ENCODE measurements at places on chromosomes 11 and 22.

GRCh38 chr11:28243581-28243980, 135.4 kb downstream of the METTL15 start:
- no peak for DNase-seq

DNA sequence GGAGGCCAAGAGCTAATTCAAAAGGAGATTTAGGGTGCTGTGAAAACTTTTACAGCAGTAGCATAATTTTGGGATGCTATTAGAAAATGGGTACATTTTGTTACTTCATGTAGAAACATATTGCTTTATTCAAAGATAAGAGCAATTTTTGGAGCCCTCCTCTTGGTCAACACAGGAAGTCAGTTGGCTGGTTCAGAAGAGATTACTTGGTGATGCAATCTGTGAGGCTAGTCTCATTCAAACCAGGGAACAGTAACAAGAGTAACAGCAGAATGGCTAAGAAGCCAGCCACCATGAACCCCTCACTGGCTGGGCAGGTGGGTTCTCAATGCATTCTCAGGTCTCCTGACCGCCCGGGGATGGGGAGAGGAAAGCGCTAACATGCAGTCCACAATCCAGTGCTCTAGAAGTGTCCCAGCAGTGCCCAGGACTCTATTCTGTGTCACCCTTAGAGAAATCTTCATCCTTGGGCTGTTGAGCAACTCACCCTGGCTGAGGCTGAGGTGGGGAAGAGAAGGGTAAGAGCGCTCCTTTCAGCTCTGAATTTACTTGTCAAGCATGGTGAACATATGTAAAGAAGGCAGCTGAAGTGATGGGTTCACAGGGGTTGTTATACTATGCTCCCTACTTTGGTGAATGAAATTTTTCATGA, 262.2 kb upstream of the UBASH3B start:
- no peak for DNase-seq

DNA sequence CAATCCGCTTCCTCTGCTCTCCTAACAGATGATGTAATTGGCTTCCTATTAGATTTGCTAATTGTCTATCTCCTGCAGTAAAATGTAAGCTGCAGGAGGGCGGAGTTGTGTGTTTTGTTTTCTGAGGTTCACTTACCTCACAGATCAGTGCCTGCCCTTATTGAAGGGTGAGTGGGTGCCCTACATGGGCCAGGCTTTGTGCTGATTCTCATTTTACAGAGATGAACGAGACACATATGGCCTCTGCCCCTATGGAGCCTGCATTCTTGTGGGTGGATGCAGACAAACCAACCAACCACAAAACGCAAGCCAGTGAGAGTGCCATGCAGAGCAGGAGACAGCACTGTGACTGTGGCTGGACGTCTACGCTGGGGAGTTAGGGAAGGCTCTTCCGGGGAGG, 9.9 kb downstream of the TESMIN start:
- no peak for DNase-seq

DNA sequence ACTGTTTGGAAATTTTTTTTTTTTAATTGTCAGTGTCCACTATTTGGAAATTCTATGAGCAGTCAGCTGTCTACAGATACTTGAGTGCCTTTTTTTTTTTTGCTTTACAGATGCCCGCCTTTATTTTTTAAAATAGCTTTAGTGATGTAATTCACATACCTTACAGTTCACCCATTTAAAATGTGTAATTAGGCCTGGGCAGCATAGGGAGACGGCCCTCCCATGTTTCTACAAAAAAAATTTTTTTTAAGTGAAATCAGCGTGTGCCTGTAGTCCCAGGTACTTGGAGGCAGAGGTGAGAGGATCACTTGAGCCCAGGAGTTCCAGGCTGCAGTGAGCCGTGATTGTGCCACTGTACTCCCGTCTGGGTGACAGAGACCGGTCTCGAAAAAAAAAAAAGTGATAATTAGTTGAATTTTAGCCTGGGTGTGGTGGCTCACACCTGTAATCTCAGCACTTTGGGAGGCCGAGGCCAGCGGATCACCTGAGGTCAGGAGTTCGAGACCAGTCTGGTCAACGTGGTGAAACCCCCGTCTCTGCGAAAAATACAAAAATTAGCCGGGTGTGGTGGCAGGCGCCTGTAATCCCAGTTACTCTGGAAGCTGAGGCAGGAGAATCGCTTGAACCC, 1.5 kb downstream of the ZNF143 start:
- DNase-seq: no peak

DNA sequence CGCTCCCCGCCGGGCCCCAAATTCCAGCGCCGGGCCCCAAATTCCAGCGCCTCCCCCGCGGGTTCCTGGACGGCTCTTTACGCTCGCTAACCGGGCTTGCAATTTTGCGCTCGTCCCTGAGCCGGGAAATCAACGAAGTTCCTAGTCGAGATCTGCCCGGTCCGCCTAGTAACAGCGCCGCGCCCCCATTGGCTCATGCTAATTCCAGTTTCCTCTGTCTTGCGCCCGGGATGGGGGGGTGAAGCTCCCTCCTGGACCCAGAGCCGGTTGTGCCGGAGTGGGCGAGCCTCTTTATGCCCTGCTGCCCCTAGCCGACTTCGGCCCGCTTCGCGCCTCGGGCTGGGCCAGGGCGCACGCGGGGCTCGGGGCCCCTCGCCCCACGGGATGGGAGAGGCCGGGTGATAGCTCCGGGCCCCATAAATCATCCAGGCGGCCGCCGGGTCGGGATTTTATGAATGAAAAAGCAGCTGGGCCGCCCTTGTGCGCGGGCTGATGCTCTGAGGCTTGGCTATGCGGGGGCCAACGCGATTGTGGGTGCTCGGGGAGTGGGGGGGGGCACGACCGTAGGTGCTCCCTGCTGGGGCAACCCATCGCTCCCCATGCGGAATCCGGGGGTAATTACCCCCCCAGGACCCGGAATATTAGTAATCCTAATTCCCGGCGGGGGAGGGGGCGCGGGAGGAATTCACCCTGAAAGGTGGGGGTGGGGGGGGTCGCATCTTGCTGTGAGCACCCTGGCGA, 1.8 kb upstream of the CCND1 start:
- DNase-seq: peak; percentile 62

DNA sequence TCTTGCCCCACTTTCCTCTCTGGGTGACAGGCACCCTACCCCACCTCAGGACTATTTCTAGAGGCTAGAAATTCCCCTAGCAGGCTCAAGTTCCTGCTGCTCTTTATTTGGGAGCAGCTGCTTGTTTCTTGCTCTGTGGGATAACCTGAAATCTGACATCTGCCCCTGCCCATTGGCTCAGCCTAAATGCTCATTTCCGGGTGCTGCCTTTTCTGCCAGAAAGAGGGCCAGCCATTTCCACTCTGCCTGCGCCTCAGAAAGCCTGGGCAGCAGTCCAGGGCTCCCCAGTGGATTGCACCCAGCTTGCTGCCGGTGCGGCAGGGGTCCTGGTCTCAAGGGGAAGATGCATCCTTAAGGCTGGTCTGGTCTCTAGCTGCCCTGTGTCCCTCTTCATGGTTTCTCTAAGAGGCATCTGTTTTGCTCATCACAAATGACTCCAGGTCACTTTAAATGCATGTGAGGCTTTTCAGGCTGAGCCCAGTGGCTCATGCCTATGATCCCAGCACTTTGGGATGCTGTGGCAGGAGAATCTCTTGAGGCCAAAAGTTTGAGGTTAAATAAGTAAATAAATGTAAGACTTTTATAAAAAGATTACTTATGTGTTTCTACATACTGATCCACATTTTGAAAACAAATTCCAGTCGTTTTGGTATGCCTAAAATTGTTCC, 10.3 kb upstream of the PNPLA5 start:
- no peak for DNase-seq

- DNase-seq: no peak
Observed at GRCh38 chr22:50420015-50420414, 54.8 kb downstream of the SBF1 start.

DNA sequence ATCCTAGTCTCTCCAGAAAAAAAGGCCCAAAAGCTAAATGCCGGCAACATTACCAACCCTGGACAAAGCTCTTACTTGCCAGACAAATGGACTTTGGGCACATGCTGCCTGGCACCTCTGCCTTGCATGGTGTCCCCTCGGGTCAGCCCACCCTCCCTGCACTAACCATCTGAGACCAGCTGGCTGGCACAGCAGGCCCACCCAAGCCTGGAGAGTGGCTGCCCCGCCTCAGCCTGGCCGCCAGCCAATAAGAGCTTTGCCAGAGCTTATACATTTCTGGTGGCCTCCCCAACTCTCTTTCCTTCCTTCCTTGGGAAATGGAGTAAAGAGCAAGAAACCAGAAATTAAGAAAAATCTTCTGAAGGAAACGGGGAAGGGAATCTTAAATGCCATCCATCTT, 24.5 kb downstream of the MCHR1 start:
- DNase-seq: no peak

Data from GM19239 (cell line).